Substantia nigra (tissue), 51 donors: ENCODE measurements at places on chromosomes 13 and 19.

DNA sequence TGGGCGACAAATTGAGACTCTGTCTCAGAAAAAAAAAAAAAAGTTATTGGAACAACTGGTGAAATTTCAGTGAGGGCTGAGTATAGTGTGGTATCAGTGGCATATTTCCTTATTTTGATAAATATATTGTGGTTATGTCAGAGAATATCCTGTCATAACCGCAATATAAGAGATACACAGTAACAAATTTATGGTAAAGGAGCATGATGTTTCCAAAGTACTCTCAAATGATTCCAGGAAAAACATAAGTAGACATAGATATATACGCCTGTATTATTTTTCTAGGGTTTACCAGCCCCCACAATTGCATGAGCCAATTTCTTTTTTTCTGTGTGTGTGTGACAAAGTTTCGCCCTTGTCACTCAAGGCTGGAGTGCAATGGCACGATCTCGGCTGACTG, 5.7 kb upstream of the C5AR1 start:
- DNase-seq, result no peak

DNA sequence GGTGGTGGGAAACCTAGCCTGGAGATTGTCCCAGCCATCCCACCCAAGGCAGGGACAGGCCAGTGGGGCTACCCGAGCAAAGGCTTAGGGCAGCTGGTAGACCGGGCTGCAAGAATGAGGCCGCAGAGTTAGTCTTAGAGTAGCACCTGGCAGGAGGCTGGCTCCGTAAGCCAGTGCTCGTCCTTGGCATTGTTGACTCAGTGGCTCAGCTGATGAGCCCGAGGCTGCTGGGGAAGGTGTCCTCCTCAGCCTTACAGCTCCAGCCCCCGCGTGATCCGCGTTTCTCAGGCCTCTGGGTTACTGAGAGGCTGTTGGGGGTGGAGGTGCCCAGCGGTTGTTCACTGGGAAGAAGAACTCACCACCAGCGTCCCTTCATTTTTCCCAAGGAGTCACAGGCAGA, 24.7 kb downstream of the PPP1R37 start:
- no peak for DNase-seq

GRCh38 chr19:34041925-34042521, 130.3 kb upstream of the LSM14A start:
- peak; percentile 75 for DNase-seq

- no peak for DNase-seq
Observed at GRCh38 chr19:18861917-18862316, 30.2 kb downstream of the UPF1 start.

GRCh38 chr19:16645140-16645539, 14.8 kb downstream of the SMIM7 start:
- DNase-seq, result peak; percentile 78

DNA sequence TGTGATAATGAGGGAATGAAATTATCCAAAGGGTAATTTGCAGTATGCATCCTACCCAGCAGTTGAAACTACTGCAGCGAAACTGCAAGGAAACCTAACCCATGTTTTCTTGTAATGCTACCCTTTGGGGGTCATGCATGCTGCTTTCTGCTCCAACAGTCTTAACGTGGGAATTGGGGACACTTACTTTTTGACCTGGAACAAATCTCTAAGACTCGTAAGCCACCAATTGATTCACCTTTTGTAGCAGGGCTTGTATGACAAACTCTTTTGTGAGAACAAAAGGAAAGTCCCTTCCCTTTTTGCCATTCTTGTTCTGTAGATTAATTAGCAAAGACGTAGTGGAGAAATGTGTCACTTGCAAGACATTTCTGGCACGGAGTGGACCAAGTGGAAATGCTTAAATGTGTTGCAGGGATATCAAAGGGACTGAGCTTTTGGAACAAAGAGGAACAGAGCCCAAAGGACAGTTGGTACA, 27.4 kb downstream of the LRCH1 start:
- no peak for DNase-seq

GRCh38 chr13:93872376-93872775, 607.1 kb downstream of the DCT start:
- no peak for DNase-seq

DNA sequence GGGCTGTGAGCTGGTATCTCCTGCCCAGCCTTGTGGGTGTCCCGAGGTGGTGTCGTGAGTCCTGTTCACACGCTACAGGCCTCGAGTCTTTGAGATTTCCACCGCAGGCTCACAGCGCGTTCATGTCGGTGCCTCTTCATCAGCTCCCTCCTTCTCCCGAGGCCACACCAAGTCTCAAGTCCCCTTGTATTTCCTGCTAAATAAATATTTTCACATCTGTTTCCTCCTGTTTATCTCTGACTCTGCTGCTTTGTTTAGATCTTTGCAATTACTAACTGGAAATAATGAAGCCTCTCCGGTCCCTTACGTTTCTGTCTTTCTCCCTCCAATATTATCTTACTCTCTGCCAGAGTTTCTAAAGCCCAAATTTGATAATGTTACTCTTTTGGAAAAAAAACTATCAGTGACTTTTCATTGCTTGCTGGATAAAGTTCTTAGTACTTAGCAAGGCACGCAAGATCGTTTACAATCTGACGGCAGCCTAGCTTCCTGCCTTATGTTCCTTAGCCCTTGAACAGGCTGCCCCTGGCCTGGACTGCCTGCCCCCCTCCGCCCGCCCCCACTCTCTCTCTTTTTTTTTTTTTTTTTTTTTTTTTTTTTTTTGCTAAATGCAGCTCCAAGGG, 130.5 kb upstream of the RNF113B start:
- DNase-seq, result no peak

- DNase-seq, result no peak
Observed at GRCh38 chr19:7861619-7862412, 12.4 kb downstream of the PRR36 start.

DNA sequence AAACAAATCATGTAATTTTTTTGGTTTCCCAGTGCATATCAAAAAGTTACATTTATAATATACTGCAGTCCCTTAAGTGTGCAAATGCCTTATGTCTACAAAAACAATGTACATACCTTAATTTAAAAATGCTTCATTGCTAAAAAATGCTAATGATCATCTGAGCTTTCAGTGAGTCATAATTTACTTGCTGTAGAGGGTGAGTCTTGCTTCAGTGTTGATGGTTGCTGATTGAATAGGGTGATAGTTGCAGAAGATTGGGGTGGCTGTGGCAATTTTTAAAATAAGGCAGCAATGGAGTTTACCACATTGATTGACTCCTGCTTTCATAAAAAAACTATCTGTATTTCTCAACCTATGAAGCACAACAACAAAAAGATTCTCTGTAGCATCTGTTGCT, 613.9 kb downstream of the TBC1D4 start:
- no peak for DNase-seq

DNA sequence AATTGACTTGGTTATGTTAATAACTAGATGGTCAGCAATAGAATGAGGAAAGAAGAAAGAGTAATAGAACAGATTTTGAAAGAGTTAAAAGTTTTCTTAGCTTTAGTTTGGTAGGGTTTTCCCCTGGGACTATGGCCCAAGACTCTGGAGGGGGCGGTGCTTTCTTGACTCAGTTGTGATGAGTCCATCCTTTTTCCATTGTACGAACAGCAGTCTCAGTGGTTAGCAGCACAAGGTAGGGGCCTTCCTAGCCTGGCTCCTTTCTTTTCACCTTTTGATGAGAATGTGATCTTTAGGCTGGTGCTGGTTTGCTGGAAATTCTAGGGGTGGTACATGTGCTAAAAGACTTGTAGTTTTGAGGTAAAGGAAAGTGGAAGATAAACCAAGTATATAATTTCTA, 38.8 kb downstream of the ZNF506 start:
- no peak for DNase-seq

- no peak for DNase-seq
Observed at GRCh38 chr13:94480672-94481145, 1.2 kb upstream of the DCT start.

- DNase-seq, result no peak
Observed at GRCh38 chr13:35988648-35989081, 142.5 kb downstream of the DCLK1 start.
